ENCODE measurements at places on chromosomes 5 and 9. TPM values are rescaled to one million over a fixed set of nuclear protein-coding genes. Genes with fewer than 3 reads are reported as not detected.

DNA sequence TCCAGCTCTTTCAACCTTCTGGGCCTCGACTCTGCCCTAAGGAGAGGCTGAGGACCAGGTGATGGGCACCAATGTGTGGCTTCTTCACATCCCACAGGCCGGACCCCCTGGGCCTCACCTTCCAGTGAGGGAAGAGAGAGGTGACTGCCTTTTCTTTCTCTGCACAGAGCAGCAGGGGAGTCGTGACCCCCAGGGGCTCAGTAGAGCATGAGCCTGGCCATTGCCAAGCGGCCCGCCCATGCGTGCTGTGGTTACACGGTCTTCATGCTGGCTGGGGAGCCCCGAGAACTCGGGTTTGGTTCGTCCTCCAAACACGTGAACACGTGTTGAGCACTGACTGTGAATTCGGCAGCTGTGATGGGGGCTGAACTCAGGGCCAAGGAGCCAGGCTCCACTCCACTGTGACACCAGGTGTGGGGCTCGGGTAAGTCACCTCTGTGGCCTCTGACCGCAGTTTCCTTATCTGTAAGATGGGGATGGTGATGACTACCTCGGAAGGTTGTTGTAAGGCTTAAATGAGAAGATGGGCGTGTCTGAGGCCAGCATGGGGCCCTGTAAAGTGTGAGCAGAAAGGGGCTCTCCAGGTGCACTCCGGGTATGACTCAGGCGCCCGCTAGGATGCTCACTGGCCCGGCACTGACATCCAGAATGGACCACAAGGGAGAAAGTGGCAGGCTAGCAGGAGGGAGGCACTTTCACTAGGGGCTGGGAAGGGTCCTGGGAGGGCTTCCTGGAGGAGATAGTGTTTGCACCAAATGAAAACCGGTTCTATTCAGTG is 13.4 kb upstream of the GRHPR start:
- no peak for DNase-seq
- H3K27ac ChIP-seq: no peak overlapping the region
- no peaks in the 10 kb centered on the region for H3K27me3 ChIP-seq

DNA sequence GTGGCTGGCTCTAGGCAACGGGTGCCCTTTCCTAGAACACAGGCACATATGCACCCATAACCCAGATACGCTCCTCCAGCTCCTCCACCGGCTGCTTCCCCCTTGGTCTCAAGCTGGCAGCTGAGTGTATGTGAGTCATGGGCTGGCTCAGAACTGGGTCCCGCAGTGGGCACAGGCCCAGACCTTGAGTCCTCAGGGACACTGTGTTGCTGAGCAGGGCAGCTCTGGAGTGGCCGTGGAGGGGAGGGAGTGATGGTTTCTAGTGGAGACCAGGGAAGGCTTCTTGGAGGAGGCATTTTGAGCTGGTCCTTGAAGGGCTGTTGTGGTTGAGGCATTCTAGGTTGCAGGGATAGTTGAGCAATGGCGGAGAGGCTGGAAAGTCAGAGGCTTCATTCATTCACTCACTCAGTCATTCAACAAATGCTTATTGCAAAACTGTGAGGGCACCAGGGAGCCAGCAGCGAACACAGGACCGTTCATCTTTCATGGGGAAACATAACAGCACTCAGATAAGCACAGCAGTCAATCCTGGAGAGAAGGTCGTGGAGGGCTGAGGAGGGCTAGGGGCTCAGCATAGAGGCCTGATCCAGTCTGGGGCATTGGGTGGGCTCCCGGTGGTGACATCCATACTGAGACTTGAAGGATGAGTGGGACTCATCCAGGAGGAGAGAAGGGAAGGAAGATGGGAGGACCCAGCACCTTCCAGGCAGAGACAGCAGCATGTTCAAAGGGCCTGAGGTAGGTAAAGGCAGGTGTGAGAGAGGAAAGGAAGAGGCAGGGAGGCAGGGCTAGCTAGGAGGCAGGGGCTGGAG is 2.4 kb downstream of the BBLN start:
- no peak overlapping the region for H3K27ac ChIP-seq
- peaks cover 32% of the 10 kb centered on the region for H3K36me3 ChIP-seq
- H3K27me3 ChIP-seq: no peaks in the 10 kb centered on the region
- H3K4me1 ChIP-seq: no peaks in the 10 kb centered on the region

- no peaks in the 10 kb centered on the region for H3K4me1 ChIP-seq
- no peaks in the 10 kb centered on the region for H3K27me3 ChIP-seq
Observed at GRCh38 chr5:180736536-180736935, 3.3 kb downstream of the OR2Y1 start.

GRCh38 chr9:92140074-92140753 is 25.0 kb upstream of the SPTLC1 start:
- peak; percentile 90 for DNase-seq
- H3K27me3 ChIP-seq: no peaks in the 10 kb centered on the region
- H3K4me1 ChIP-seq: peaks cover 8% of the 10 kb centered on the region
- no peaks in the 10 kb centered on the region for H3K36me3 ChIP-seq

GRCh38 chr5:134911285-134912206 is 6.6 kb downstream of the PCBD2 start:
- no peaks in the 10 kb centered on the region for H3K27me3 ChIP-seq
- H3K4me3 ChIP-seq: no peak overlapping the region
- peaks cover 41% of the 10 kb centered on the region for H3K36me3 ChIP-seq

The GMCL2 gene
- total RNA-seq: not detected

The EFNA5 gene
- total RNA-seq: 12.0 TPM

The SHC3 gene
- 12.9 TPM for total RNA-seq

GRCh38 chr5:52457810-52458209 is 329.9 kb upstream of the ITGA1 start:
- no peak for DNase-seq
- no peak overlapping the region for H3K4me3 ChIP-seq
- no peaks in the 10 kb centered on the region for H3K27me3 ChIP-seq

Measured in upper lobe of right lung (tissue), 1 donor.